GM10248 (cell line): ENCODE measurements at places on chromosomes 5 and 9.

DNA sequence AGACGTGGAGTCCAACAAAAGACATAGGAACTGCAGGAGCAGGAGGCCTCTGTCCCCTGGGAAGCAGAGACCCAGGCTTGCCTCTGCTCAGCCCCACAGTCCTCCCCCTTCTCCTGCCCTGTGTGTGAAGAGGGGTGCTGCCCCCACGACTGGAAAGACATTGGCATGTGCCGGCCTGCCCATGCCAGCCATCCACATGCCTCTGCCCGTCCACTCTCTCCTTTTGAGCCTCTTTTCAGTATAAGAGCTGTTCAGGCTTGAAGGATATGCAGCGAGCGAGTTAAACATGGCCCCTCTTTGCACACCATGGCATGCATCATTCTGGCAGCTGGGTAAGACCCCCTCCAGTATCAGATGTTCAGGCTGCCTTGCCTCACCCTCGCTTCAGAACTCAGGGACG, 159.7 kb upstream of the OTULINL start:
- no peak for DNase-seq

DNA sequence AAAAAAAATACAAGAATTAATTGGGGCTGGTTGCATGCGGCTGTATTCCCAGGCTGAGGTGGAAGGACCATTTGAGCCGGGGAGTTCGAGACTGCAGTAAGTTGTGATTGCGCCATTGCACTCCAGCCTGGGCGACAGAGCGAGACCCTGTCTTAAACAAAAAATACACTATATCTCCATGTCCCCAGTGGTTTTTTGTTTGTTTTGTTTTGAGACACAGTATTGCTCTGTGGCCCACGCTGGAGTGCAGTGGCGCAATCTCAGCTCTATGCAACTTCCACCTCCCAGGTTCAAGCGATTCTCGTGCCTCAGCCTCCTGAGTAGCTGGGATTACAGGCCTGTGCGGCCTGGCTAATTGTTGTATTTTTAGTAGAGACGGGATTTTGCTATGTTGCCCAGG, 1.2 kb downstream of the COQ4 start:
- no peak for DNase-seq

GRCh38 chr9:20989923-20990341, 41.5 kb downstream of the HACD4 start:
- DNase-seq, result no peak

DNA sequence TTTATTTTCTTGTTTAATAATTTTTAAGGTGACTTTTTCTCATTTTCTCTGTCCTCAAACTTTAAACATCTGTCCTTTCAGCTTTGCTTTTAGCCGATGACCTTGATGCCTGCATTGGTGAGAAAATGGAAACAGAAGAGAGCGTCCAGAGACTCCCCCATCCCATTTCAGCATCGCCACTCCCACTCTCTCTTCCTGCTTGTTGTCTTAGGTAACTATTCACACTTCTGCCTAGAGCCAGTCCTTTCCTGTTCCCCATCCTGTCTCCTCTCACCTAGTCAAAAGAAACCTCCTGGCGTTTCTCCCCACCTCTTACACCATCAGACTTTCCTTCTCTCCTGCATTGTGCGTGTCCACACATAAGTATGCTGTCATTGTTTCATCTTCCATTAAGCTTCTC, 124.6 kb downstream of the MAST4 start:
- DNase-seq, result no peak

- DNase-seq, result no peak
These were observed 20.4 kb upstream of the IER5L start for GRCh38 chr9:129198319-129199043.

GRCh38 chr5:98060148-98060547, 713.3 kb upstream of the RGMB start:
- no peak for DNase-seq

DNA sequence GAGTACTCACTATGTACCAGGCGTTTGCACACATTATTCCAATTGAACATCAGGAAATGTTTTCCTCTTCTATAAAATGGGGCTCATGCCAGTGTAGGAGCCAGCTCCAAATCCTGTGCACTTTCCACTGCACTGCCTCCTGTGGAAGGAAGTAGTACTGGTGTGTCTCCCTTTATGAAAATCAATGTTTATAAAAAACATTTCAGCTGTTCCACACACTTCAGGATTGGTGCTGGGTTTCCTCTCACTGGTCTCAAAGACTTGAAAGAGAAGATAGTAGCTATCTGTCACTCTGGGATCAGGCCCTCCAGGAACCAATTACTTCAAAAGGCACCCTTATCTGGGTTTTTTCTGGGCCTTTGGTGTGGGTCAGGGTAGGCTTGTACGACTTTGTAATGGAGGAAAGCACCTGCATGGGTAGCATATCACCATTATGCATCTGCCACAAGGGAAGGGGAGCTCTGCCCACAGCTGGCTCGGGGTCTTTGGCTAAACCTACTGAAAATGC, 32.5 kb downstream of the RAB14 start:
- no peak for DNase-seq
